Effector memory CD8-positive, alpha-beta T cell (primary cell): ENCODE measurements at places on chromosomes 2 and 18.

GRCh38 chr2:169069341-169069740 is at the start of gene DHRS9:
Gene DHRS9 (plus strand): TSS chr2:169069563. CDS start chr2:169081582, 12,019 bp downstream.
- H3K36me3 ChIP-seq, result no peaks in the 10 kb centered on the region
- peaks cover 8% of the 10 kb centered on the region for H3K27me3 ChIP-seq
- peaks cover 2% of the 10 kb centered on the region for H3K4me1 ChIP-seq
- DNase-seq, result no peak
- H3K4me3 ChIP-seq, result no peak within 1 kb of the TSS

DNA sequence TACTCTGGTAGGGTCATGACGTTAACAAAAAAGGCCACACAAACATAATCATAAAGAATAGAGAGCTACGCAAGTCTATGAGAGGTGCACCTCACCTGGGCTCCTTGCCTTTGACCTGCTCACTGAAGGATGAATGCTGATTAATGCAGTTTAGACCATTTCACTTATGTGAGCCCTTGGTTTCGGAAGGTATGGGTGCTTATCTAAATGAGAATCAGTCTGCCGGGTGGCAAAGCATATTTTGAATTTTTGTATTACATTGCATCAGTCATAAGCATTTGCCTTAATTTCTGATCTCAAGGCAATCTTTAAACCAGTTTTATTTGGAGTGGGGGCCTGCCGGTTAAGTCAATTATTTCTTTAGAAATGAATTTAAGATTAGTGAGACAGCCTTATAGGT is 42.8 kb downstream of the SLC9A4 start:
- H3K27me3 ChIP-seq, result peaks cover 16% of the 10 kb centered on the region
- no peak for DNase-seq
- no peaks in the 10 kb centered on the region for H3K36me3 ChIP-seq
- peaks cover 5% of the 10 kb centered on the region for H3K4me1 ChIP-seq
- H3K27ac ChIP-seq, result no peak overlapping the region

DNA sequence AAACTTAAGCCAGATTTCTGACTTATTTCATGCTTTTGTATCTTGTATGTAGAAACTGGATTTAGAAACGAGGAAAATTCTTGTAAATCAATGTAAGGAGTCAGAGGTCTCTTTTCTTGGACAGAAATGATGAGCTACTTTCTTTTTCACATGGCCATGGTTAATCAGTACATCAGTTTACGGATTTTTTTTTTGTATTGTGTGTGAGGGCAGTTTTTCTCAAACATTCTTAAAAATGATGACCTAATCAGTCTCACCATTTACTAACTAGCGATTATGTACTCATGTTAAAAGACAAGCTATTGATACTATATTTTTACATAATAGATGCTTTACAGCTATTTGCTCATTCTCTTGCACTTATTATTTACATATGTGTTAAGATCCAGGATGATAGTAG is 165.2 kb upstream of the DOCK10 start:
- DNase-seq, result no peak
- H3K27me3 ChIP-seq, result peaks cover 20% of the 10 kb centered on the region
- H3K36me3 ChIP-seq, result no peaks in the 10 kb centered on the region
- H3K27ac ChIP-seq, result no peak overlapping the region

DNA sequence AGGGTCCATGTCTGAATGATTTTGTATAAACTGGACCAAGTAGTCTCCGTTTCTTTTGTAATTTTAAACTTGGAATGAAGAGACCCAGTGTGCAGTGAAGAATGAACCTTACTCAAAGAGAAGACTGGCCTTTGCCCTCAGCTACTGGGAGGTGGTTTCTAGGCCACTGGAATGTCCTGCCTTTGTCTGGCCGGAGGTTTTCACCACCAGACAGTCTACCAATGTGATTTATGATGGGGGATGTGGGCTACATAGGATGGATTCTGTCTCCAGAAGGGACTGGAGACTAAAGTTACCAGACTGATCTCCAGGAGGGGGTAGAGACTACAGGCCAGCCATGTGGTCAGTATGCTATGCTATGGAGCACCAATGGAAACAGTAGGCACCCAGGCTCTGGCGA is 42.8 kb upstream of the RAB31 start:
- H3K27me3 ChIP-seq, result peaks cover 7% of the 10 kb centered on the region
- H3K27ac ChIP-seq, result no peak overlapping the region
- DNase-seq, result no peak
- no peaks in the 10 kb centered on the region for H3K4me1 ChIP-seq

GRCh38 chr18:35245719-35246317 is 5.0 kb downstream of the ZNF397 start:
- H3K36me3 ChIP-seq, result peaks cover 47% of the 10 kb centered on the region
- no peak for DNase-seq
- H3K27ac ChIP-seq, result no peak overlapping the region
- H3K4me1 ChIP-seq, result peaks cover 22% of the 10 kb centered on the region

DNA sequence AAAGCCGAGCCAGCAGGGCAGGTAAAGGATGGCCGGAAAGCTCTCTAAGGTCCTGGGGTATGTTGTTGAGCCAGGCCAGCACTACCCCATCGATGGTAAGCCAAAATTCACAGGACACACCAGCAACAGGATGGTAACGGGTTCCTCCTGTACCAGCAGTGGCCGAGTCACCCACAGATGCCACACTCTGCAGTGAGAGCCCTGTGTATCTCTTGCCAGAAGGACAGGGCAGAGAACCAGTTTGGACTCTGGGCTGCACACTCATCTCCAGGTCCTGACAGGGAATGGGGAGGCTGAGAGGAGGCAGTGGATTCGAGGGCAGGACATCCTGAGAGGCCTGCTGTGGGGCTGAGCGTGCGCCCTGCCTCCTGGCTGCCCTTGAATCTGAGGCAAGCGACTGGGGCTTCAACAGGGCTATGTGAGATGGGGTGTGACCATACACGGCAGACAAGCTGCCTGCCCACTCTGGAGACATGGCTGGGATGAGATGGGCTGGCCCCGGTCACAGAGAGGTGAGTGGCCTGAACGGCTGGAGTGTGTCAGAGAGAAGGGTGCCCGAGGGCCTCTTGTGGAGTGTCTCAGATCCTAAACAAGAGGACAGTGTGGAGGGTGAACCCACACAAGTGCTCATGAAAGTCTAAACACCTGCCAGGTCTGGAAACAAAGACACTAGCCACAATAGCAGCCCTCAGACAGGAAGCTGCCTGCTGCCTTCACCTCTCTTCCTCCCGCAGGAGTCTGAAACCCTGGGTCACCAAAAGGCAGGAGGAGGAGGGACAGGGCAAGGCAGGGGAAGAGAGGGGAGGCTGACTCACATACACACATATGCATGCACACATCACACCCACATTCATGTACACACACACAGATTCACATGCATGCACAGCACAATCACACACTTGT is 182.3 kb downstream of the LOXHD1 start:
- no peak for DNase-seq
- no peak overlapping the region for H3K27ac ChIP-seq
- no peaks in the 10 kb centered on the region for H3K4me1 ChIP-seq
- peaks cover 42% of the 10 kb centered on the region for H3K27me3 ChIP-seq
- H3K4me3 ChIP-seq, result no peak overlapping the region
- H3K36me3 ChIP-seq, result no peaks in the 10 kb centered on the region

DNA sequence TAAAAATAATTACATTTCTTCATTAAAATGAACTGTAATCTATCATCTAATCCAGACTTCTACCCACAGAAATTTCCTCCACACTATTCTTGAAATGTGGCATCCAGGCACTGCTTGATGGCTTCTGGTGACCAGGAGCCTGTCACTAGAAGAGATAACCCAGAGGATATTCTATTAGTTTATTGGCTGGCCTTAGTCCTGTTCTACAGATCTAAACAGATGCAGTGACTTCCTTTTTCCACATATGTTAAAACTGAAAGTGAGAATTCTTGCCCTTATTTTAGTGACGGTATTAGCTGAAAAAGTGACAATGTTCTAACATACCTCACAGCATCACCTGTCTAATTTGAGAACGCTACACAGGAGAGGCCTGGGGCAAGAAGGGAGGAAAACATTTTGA is 775.4 kb downstream of the TSN start:
- no peak overlapping the region for H3K27ac ChIP-seq
- H3K4me1 ChIP-seq, result no peaks in the 10 kb centered on the region
- no peak overlapping the region for H3K4me3 ChIP-seq
- no peak for DNase-seq

DNA sequence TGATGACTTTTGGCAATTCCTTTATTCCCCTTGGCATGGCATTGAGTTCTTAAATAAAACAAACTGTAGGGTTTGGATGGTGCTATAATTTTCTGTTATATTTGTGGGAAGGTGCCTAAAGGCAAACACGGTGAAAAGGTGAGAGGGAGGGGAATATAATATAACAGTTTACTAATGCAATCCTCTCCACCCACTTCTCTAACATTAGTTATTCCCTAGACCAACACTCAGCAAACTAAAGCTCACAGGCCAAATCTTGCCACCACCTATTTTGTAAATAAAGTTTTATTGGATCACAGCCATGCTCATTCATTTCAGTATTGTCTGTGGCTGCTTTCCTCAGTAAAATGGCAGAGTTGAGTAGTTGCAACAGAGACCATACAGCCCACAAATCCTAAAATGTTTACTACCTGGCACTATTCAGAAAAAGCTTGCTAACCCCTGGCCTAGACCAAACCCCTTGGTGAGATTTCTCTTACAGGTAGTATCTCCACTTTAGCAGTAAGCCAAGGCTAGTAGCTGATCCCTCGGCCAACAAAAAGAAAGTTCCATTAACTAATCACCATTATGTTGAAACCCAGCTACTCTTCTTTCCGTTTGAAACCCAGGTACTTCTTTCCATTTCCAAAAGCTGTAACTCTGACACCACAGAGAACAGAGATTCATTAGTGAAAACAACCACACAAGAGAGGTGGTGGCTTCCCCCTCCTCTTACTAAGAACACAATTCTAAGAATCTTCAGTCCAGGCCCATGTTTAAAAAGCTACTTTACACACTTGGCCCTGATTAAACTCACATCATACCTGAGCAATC is 136.1 kb upstream of the CHAC2 start:
- H3K27me3 ChIP-seq, result no peaks in the 10 kb centered on the region
- H3K4me1 ChIP-seq, result no peaks in the 10 kb centered on the region

- no peak overlapping the region for H3K4me3 ChIP-seq
- H3K27ac ChIP-seq, result no peak overlapping the region
- no peak for DNase-seq
- H3K4me1 ChIP-seq, result no peaks in the 10 kb centered on the region
- H3K27me3 ChIP-seq, result no peaks in the 10 kb centered on the region
Observed at GRCh38 chr2:167607731-167608130, 639.7 kb downstream of the STK39 start.

DNA sequence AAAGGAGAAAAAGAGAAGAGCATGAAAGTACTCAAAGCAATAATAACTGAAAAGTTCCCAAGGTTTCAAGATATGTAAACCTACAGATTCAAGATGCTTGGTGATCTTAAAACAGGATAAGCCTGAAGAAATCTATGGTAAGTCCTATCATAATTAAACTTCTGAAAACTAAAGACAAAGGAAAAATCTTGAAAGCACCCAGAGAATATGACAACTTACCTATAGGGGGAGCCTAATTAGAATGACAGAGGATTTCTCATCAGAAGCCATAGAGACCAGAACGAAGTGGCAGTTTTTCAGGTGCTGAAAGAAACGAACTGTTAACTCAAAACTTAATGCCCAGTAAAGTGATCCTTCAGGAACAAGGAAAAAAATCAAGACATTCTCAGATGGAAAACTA is 59.7 kb downstream of the XDH start:
- H3K27me3 ChIP-seq, result peaks cover 72% of the 10 kb centered on the region
- H3K4me3 ChIP-seq, result no peak overlapping the region
- no peak for DNase-seq
- no peak overlapping the region for H3K27ac ChIP-seq
- H3K4me1 ChIP-seq, result no peaks in the 10 kb centered on the region

DNA sequence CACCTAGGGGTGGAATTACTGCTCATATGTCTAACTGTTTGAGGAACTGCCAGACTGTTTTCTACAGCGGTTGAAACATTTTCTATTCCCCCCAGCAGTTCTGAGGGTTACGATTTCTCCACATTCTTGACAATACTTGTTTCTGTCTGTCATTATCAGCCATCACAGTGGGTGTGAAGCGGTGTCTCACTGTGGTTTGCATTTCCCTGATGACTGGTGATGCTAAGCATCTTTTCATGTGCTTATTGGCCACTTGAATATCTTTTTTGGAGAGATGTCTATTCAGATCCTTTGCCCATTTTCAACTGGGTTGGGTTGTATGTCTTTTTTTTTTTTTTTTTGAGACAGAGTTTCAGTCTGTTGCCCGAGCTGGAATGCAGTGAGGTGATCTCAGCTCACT is 63.0 kb downstream of the ADNP2 start:
- peak overlapping the region; percentile 7 for H3K4me3 ChIP-seq
- H3K27ac ChIP-seq, result peak overlapping the region; percentile 80
- DNase-seq, result peak; percentile 18
- H3K4me1 ChIP-seq, result peaks cover 31% of the 10 kb centered on the region

GRCh38 chr18:21489119-21489750 is 111.3 kb downstream of the ESCO1 start:
- peaks cover 14% of the 10 kb centered on the region for H3K27me3 ChIP-seq
- DNase-seq, result peak; percentile 3
- no peaks in the 10 kb centered on the region for H3K36me3 ChIP-seq
- H3K27ac ChIP-seq, result no peak overlapping the region

DNA sequence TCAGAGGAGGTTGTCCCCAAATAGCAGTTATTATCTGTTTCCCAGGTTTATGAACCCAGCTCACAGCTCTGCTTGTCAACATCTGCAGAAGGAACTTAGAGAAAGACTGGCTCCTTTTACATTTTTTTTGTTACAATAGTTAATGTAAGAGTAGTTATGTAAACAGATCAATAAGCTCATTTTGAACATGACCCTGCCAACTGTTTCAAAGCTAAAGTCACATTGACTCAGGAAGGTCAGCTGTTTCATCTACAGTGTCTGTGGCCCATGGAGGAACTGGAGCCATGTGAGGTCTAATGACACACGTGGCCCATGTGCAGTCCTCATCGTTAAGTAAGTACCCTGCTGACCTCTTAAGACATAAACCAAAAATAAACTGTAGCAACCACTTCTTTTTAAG is 97.1 kb downstream of the SH3RF3 start:
- H3K27me3 ChIP-seq, result peaks cover 35% of the 10 kb centered on the region
- no peak overlapping the region for H3K4me3 ChIP-seq
- DNase-seq, result no peak
- no peak overlapping the region for H3K27ac ChIP-seq

GRCh38 chr2:174009488-174010223 is 44.5 kb upstream of the SP3 start:
- H3K36me3 ChIP-seq, result peaks cover 4% of the 10 kb centered on the region
- H3K27me3 ChIP-seq, result no peaks in the 10 kb centered on the region
- no peak for DNase-seq
- peaks cover 11% of the 10 kb centered on the region for H3K4me1 ChIP-seq
- H3K4me3 ChIP-seq, result no peak overlapping the region
- H3K27ac ChIP-seq, result no peak overlapping the region
